ENCODE measurements at places on chromosomes 11 and 22. TPM values are rescaled to one million over a fixed set of nuclear protein-coding genes. Genes with fewer than 3 reads are reported as not detected.

Gene OR51B5
- total RNA-seq, result not detected

Gene OR10S1
- total RNA-seq, result not detected

Gene BBOX1
- 0.36 TPM for total RNA-seq

Gene CD6
- total RNA-seq, result not detected

Gene KLHDC7B
- not detected for total RNA-seq

Gene ISX
- total RNA-seq, result not detected

Gene CDHR5
- total RNA-seq, result not detected

Gene GAL
- total RNA-seq, result 11.3 TPM

Gene TEX54
- total RNA-seq, result not detected

Gene RRM1
- total RNA-seq, result 145 TPM

Measured in HFFc6 (cell line).